ENCODE measurements at places on chromosomes 2 and 18.
A peak's percentile ranks its signal among the peaks of the same experiment; 100 is the strongest.

- DNase-seq = no peak
These were observed 2.1 kb upstream of the HAAO start for GRCh38 chr2:42794271-42795046.

DNA sequence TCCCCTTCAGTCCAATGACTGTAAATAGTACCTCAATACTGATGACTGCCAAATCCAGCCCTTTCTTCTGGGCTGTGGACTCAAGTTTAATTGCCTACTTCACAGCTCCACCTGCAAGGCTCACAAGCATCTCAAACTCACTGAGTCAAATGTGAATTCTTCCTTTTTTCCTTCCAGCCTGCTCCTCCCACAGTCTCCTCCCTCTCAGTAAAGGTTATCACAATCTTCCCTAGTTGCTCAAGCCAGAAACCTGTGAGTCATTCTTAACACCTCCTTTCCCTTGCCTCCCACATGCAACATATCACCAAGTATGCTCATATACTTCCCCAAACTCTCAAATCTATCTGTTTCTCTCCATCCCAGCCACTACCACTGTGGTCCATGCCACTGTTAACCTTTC is 3.7 kb upstream of the MFSD6 start:
- DNase-seq = no peak

GRCh38 chr2:196263181-196263747 is 91.9 kb upstream of the STK17B start:
- no peak for DNase-seq

DNA sequence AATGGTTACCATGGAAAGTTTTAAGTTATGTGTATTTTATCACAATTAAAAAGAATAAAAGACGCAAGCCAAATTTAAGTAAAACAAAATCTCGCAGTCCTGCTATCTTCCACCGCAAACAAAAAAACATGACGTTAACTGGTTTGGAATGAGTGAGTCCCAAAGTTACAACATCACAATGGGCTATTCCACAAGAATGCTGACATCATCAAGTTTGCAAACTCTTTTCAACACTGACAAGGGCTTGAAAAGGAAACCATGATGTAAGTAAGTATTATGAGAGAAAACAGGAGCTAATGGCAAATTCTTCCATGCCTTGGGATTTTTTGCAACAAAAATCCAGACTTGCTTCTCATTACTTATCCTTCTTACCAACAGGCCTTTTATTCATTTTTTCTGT is 31.1 kb downstream of the SIGLEC15 start:
- no peak for DNase-seq

DNA sequence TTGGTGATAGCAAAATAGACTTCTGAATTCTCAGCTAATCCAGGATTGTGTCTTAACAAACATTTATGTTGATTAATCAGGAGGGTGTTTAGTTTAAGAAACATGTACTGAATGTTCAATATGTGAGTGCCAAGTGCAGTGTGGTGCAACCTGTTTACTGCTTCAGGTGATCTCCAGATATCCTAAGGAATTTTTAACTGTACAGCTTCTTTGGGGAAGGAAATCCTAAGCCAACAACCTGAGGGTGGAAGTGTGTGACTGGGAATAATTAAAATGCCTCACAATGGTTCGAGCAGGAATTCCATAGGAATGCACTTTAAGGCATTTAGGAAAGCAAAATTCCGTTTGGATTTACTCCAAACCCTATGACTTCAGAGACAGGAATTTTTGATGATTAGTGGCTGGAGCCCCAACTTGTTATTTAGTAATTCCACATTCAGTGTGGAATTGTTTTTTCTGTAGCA is 16.4 kb downstream of the CRIM1 start:
- DNase-seq = no peak

DNA sequence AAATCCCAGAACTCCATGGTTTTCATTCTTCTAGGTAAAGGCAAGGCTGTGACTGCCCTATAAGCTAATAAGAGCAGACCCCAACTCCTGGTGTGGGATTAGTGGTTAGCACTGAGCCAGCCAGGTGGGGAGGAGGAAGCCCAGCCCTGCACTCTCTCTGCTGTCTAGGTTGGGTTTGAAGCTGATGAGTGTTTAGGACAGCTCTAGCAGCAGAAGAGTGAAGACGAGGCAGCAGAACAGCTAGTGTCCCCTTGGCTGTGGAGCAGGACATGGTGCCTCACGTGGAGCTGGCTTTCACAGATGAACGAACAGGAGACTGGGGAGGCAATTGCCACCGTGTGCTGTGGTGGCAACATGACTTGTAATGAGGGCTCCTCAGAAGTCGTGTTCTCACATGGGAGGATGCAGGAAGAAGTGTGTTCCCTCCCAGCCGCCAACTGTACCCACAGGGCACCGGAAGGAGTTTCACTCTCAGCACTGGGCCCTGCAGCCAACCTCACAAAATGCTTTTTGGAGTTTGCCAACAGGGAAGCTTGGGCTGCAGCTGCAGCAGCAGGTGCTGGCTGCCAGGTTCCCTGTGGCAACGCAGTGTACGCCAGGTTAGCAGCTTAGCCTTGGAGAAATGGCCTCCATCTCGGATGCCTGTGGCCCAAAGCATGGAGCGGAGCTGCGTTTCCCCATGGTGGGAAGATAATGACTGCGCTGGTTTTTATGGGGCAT is 328.2 kb downstream of the SETBP1 start:
- DNase-seq = no peak

GRCh38 chr2:159960414-159960813 is 102.0 kb downstream of the PLA2R1 start:
- DNase-seq = no peak

DNA sequence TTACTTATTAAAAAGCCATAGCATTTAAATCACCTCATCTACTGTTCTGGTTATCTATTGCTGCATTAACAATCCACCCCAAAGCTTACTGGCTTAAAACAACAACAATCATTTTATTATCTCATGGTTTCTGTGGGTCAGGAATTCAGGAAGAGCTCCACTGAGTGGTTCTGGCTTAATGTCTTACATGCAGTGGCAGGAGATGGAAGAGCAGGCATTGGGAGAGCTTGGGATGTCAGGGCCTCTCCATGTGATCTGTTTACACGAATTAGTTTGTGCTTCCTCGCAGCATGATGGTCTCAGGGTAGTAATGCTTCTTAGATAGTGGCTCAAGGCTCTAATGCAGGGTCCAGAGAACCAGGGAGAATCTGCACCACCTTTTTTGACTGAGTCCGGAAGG is 14.4 kb upstream of the REL start:
- no peak for DNase-seq

- no peak for DNase-seq
These were observed 34.1 kb downstream of the LANCL1 start for GRCh38 chr2:210442457-210442856.

- no peak for DNase-seq
These were observed 58.4 kb downstream of the SAP130 start for GRCh38 chr2:127969446-127969845.

DNA sequence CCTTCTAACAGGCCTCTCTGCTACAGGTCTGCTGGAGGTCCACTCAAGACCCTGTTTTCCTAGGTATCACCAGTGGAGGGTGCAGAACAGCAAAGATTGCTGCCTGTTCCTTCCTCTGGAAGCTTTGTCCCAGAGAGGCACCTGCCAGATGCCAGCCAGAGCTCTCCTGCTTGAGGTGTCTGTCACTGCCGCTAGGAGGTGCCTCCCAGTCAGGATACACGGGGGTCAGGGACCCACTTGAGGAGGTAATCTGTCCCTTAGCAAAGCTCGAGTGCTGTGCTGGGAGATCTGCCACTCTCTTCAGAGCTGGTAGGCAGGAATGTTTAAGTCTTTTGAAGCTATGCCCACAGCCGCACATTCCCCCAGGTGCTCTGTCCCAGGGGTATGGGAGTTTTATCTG is 140.6 kb downstream of the BAZ2B start:
- DNase-seq = no peak

DNA sequence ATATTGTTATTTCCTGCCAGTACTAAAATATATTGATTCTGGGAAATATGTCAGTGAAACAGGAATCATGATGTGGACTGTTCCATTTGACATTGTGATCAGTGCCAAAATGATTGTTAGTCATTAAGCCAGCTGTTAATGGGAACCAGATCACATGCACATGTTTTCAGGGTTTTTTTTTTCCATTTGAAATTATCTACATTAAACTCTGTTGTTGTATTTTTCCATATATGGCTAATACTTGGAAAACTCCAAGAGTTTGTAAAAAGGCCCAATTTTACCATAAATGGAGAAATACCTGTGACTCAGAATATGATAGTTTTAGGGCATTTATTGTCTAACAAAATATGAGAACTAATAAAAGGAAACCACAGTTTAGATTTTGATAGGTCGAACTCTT is 13.4 kb downstream of the ITGAV start:
- DNase-seq = no peak

GRCh38 chr2:38740851-38741731 is 10.1 kb downstream of the SRSF7 start:
- DNase-seq = peak; percentile 20

DNA sequence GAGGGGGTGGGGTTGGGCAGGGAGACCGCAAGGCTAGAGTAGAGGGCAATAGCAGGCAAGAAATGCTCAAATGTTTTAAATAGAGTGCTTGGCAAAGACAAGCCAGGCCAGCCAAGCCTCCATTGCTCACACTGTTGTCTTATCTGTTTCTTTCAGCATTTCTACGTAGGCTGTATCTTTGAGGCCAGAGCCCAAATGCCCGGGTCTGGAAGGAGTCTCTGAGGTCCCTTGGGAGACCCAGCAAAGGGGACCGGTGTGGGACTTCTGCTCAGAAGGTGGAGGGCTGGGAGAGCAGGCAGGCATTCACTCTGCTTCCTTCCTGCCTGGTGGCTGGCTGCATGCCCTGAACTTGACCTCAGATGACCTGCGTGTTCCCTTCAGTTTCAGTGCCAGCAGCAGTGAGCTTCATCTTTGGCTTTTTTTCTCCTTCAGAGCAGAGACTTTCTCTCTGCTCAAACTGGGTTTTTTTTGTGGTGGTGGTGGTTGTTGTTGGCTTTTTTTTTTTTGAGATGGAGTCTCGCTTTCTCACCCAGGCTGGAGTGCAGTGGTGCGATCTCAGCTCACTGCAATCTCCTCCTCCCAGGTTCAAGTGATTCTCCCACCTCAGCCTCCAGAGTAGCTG is 13.7 kb upstream of the TET3 start:
- peak; percentile 44 for DNase-seq

DNA sequence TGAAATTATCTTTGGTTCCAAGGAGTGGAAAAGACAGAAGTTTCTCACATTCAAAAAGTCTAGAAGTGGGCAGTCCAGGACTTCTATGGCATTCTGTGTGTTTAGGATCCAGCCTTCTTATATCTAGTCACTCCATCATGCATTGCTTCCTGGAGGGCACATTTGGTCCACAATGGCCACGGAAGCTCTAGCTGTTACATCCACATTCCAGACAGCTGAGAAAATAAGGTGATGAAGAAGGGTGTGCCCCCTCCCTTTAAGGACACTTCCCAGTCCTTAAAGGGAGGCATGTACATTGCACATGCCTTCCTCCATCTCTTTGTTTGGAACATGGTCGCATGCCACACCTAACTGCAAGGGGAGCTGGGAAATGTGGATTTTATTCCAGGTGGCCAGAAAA is 59.9 kb upstream of the BZW1 start:
- DNase-seq = no peak

DNA sequence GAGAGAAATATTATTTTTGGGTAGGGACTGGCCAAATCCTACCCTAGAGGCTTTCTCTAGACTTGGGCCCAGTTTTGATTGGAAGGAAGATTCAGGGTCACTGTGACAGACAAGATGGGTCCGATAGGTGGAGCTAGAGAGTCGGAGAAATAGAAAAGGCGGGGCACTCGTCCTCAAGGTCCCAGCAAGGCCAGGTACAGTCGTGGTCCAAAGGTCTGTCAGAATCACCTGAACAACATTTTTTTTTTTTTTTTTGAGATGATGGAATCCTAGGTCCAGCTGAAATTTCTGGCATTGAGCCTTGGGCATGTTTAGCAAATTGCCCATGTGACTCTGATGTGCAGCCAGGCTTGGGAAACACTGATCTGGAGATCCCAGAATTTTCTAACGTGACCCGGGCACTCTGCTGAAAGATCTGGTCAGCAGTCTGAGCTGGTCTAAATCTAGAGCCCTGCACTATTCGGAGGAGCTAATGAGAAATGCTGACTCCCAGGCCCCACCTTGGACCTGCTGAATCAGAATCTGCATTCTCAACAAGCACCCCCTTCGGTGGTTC is 23.0 kb upstream of the NTSR2 start:
- DNase-seq = peak; percentile 51

DNA sequence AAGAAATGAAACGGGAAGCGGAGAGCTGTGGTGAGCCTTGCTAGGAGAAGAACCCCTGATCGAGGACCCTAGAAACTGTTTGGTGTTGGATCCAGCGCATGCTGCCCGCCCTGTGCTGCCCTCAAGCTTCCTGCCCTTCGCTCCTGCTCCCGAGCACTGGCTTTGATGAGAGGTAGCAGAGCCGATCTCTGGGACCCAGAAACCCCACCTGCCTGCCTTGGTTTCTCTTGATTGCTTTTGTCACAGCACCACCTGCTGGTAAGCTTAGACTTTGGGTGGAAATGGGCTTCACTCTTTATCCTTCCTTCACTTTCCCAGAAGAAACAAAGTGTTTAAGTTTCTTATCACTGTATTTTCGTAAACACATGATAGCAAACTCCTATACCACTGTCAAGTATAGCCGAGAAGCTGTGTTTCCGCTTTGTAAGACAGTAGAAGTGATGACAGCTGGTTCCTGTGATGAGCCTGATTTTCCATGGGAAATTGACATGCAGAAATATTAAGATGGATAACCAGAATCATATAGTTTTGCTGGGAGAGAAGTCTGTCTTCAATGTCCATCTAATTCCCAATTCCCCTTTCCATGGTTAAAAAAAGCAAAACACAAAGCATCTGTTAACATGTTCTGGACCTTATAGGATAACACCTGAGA is 267.4 kb downstream of the PHLPP1 start:
- DNase-seq = peak; percentile 48

DNA sequence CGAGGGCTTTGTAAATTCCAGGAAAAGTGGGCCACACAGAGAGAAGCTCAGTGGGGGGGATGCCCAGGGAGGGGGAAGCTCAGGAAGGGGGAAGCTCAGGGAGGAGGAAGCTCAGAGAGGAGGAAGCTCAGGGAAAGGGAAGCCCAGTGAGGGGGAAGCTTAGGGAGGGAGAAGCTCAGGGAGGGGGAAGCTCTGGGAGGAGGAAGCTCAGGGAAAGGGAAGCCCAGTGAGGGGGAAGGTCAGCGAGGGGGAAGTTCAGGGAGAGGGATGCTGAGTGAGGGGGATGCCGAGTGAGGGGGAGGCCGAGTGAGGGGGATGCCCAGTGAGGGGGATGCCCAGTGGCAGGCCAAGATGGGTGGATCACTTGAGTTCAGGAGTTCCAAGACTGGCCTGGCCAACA is 821 bp upstream of the CHRNG start:
- no peak for DNase-seq

- DNase-seq = no peak
These were observed 34.3 kb upstream of the TXNDC2 start for GRCh38 chr18:9851511-9851910.

- no peak for DNase-seq
These were observed 13.7 kb downstream of the FBLN7 start for GRCh38 chr2:112151701-112152440.

GRCh38 chr18:26459340-26459739 is 89.0 kb downstream of the KCTD1 start:
- no peak for DNase-seq

- no peak for DNase-seq
These were observed 141.8 kb downstream of the MEIS1 start for GRCh38 chr2:66576561-66577320.

GRCh38 chr2:240241572-240241971 is 101.1 kb upstream of the OTOS start:
- no peak for DNase-seq

Measured in activated CD4-positive, alpha-beta T cell treated with anti-CD3 and anti-CD28 coated beads, Interleukin-2, amount 50 U/mL, for 1 hour (primary cell).